ENCODE measurements at places on chromosomes 4 and X. TPM values are rescaled to one million over a fixed set of nuclear protein-coding genes. Genes with fewer than 3 reads are reported as not detected.

GRCh38 chr4:8347660-8348059, 78.1 kb downstream of the HTRA3 start:
- no peak for DNase-seq

GRCh38 chr4:169050881-169051760, 41.1 kb upstream of the CBR4 start:
- DNase-seq, result no peak

DNA sequence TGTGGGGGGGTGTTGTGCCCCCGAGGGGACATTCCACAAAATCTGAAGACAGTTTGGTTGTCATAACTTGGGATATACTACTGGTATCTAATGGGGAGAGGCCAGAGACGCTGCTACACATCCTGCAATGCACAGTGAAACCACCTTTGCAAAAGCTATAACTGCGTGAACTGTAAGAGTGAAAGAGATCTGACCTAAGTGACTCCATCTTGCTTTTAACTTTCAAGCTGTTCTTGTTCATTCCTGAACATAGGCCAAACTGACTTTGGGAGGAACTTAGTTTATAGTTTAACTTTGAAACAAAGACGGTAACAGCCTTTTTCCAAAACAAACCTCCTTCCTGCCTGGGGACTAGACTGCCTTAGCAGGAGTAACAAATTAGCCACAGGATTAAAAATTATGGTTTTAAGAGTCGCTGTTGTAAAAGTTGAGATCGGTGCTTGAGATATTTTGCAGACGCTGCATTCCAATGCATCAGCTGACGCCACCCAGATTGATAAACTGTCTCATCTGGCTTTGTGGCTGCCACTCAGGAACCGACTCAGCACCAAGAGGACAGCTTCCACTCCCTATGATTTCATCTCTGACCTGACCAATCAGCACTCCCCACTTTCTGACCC, 70.9 kb downstream of the ATXN3L start:
- DNase-seq, result no peak

The SYNPO2 gene
- 0.07 TPM for total RNA-seq

The DNAAF6 gene
- total RNA-seq, result not detected

The XAGE2 gene
- total RNA-seq, result not detected

The PAGE2 gene
- not detected for total RNA-seq

The KLF8 gene
- 1.0 TPM for total RNA-seq

The VCX3B gene
- not detected for total RNA-seq

All from endothelial cell of umbilical vein (primary cell).